ENCODE measurements at places on chromosomes 11 and 22. TPM values are rescaled to one million over a fixed set of nuclear protein-coding genes. Genes with fewer than 3 reads are reported as not detected.

DNA sequence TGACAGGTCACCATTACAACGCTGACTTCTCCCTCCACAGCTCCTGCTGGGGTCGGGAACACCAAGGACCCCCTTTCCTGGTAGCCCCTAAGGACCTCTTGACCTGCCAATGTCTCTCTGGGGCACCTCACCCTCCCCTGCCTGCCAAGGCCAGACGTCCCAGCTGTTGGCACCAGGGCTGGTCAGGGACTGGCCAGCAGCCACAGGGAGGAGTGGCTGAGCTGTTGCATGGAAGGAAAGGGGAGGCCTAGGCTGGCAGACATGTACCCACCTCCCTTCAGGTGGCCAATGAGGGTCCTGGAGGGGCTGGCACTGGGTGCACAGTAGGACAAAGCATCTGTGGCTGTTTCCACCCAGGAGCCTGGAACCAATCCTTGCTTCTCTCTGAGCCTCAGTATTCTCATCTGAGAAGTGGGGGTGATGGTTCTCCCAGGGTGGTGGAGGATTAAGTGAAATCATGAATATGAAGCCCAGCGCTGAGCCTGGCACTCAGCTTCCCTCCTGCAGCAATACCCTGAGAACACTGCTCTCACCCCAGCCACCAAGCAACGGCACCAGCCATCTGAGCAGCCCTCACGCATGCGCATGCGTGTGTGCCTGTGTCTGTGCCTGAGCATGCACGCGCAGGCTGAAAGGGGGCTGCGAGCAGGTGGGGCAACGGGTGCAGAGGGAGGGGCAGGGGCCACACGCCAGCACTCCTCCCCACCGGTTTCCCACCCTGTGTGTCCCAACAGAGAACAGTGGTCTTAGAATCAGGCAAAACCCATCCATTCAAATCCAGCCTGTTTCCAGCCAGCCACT lies 5.9 kb downstream of the KCNJ4 start:
- DNase-seq, result no peak

DNA sequence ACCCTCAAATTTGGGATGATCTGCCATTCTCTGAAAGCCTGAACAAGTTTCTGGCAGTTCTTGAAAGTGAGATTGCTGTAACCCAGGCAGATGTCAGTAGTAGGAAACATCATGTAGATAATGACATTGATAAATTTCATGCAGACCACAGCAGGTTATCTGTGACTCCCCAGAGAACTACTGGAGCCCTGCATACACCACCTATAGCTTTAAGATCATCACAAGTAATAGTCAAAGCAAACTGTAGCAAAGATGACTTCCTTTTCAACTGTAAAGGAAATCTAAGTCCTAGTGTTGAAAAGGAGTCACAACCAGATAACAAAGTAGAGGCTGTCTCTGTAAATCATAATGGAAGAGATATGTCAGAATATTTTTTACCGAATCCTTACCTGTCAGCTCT lies 31.0 kb downstream of the DDIAS start:
- no peak for DNase-seq

GRCh38 chr11:114180301-114181055 lies 115.7 kb upstream of the NNMT start:
- DNase-seq, result peak; percentile 40

DNA sequence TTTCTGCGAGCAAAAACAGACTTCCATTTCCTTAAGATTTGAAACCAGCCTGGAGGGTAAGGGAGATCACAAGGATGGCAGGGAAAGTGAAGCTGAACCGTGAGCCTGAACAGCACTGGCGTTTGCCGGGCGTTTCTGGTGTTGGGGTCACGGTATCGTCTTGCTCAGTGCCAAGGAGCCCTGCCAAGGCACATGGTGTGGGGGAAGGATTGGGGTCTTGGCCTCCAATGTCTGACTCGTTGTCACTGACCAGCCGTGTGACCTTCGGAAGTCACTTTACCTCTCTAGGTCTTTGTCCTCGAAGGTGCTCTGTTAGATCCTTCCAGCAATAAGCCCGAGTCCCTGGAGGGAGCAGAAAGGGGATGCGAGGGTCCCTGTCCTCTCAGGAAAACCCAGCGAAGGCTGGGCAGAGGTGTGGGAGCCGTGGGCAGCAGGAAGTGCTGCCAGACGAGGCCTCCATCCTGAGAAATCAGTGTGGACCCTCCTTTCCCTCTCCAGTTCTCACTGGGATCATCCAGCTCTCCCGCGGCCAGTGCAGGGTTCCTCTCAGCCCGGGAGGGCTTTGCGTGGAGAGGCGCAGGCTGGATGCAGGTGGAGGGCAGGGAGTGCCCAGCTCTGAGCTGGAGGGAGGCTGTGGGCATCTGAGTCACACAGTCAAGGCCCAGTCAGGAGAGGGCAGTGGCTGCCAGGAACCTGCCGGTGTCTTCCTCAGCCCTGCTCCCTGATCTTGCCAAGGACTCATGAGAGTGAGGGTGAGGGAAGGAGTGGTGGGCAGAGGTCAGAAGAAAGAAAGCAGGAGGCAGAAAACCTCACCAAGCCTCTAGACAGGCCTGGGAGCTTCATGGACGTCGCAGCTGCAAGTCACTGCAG lies 18.9 kb downstream of the TOM1 start:
- DNase-seq, result no peak

The ANKK1 gene
- total RNA-seq, result 0.06 TPM

The ACER3 gene
- total RNA-seq, result 8.3 TPM

The CDC42BPG gene
- total RNA-seq, result 0.06 TPM

The RIN1 gene
- 14.6 TPM for total RNA-seq

Data from Daoy (cell line).